Activated naive CD8-positive, alpha-beta T cell treated with anti-CD3 and anti-CD28 coated beads, Interleukin-2, amount 50 U/mL, for 24 hours (primary cell): ENCODE measurements at places on chromosomes 16 and 17.

DNA sequence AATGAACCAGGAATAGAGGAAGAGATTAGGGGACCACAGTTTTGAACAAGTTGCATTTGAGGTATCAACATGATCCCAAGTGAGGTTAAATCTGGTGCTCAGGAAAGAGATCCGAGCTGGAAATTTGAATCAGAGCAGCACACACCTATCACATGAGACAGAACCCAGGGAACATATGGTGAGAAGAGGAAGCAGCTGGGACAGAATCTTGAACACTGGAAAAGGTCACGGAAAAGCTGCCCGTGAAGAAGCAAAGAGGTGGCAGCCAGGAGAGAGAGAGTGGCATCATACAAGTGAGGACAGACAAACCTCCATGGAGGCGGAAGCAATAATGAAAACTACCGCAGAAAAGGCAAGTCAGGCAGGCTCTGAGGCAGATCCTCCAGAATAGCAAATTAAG, 36.1 kb downstream of the USP31 start:
- peaks cover 5% of the 10 kb centered on the region for H3K36me3 ChIP-seq
- H3K4me1 ChIP-seq, result no peaks in the 10 kb centered on the region
- no peak overlapping the region for H3K4me3 ChIP-seq
- H3K27ac ChIP-seq, result no peak overlapping the region
- H3K27me3 ChIP-seq, result no peaks in the 10 kb centered on the region

- peak; percentile 7 for DNase-seq
- H3K27me3 ChIP-seq, result no peaks in the 10 kb centered on the region
- peaks cover 27% of the 10 kb centered on the region for H3K36me3 ChIP-seq
- peaks cover 17% of the 10 kb centered on the region for H3K4me1 ChIP-seq
Measured at GRCh38 chr17:1422885-1423284, 22.9 kb upstream of the YWHAE start.

DNA sequence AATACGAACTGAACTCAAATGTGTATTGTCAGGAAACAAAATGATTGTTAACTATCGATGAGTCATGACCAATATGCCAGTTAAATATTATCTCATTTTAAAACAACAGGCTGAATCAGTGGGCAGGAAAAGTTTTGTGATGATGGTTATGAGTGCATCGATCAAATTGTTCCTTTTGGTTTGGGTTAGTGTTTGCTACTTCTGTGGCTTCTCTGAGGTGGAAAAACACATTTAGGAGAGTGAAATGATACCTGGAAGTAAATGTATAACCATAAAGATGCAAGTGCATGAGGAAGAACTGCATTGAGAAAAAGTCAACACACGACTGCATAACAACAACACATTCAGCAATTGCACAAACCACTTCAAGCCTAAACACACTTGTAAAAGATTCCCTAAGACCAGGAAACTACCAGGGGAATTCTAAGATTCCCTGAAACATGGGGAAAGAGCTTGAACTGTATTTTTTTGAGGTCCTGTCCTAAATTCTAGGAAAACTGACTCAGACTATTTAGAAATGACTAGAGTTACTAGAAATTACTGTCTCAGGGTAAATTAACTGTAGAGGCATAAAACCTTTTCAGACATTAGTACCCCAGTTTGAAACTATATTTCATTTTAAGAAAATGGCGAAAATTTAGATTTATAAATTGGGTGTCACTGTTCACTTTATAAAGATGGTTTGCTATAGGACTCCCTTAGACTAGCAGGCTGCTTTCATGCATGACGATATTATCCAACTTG, 44.8 kb downstream of the CDYL2 start:
- no peak for DNase-seq
- H3K4me1 ChIP-seq, result peaks cover 15% of the 10 kb centered on the region
- peak overlapping the region; percentile 69 for H3K27ac ChIP-seq
- H3K36me3 ChIP-seq, result peaks cover 4% of the 10 kb centered on the region
- H3K4me3 ChIP-seq, result no peak overlapping the region

DNA sequence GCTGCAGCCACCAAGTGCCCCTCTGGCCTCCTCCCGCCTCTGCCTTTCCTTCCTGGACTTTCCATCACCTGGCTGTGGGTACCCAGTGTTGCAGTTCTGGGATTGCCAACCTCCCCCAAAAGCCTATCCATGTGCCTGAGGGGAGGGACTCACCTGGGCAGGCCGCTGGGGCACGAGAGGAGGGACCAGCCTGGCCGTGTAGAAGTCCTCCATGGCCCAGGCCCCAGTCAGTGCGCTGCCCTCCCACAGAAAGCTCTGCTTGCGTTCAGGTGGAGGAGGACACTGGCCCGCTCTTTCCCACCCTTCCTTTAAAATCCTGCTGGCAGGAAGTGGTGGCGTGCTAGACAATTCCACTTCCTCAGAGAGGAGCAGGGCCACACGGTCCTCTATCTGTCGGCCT, 14.2 kb downstream of the SLX4 start:
- H3K4me1 ChIP-seq, result peaks cover 5% of the 10 kb centered on the region
- no peak overlapping the region for H3K4me3 ChIP-seq
- H3K27me3 ChIP-seq, result no peaks in the 10 kb centered on the region
- no peak overlapping the region for H3K27ac ChIP-seq
